Activated CD4-positive, alpha-beta memory T cell treated with anti-CD3 and anti-CD28 coated beads for 36 hours (primary cell): ENCODE measurements at places on chromosomes 5 and 9. TPM values are rescaled to one million over a fixed set of nuclear protein-coding genes. Genes with fewer than 3 reads are reported as not detected.

The PCDHA9 gene
- not detected for total RNA-seq

The PDGFRB gene
- 0.21 TPM for total RNA-seq

DNA sequence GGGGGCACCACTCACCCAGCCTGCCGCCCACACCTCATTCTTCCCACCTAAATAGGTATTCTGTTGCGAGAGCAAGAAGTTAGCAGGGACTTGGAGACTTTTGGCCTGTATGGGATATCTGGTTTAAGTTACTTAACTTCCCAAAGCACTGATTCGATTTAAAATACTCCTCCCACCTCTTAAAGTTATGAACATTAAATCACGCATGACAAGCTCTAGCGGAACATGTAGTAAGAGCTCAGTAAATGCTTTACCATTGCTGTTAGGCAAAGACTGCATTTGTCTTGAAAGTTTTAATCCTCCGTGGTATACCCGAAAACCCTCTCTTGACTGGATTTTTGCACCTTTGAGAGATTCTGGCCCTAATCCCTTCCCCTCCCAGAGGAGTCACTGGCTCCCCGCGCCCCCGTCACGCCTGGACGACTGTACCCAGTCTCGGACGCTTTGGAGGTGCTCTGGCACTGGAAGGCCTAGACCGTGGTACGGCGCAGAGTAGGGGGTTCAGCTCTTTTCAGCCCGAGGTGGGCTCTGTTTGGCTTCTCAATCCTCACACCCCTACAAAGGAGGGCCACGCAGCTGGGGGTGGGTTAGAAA is 4.4 kb downstream of the GDNF start:
- no peak for DNase-seq

DNA sequence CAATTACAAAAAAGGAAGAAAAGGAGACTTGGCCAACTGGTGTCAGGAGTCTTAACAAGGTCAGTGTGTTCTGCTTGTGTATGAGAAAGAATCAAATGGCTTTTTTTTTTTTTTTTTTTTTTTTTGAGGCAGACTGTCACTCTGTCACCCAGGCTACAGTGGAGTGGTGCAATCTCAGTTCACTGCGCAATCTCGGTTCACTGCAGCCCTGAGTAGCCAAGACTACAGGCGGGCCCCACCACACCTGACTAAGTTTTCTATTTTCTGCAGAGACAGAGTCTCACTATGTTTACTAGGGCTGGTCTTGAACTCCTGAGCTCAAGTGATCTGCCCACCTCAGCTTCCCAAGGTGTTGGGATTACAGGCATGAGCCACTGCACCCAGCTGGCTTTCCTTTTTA is 3.1 kb upstream of the IL7R start:
- peak; percentile 83 for DNase-seq

The SAXO1 gene
- 0.31 TPM for total RNA-seq

DNA sequence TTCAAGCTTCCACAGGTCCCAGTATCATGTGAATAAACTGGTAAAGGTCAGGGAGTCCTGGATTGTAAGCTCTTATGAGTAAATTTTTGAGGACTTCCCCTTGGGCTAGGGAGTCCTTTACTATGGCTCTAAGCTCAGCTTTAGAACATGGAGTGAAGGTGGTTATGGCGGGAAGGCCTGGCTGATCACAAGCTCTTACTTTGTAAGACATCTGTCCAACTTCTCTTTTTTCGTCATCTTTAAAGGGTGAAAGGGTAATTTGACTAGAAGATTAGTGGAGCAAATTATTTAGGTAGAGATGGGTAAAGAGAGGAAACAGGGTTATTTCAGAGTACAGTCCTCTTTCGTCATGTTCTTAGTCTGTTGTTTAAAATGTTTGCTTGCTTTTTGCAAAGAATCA is 155.4 kb downstream of the AOPEP start:
- no peak for DNase-seq
